ENCODE measurements at places on chromosomes 4 and X.

DNA sequence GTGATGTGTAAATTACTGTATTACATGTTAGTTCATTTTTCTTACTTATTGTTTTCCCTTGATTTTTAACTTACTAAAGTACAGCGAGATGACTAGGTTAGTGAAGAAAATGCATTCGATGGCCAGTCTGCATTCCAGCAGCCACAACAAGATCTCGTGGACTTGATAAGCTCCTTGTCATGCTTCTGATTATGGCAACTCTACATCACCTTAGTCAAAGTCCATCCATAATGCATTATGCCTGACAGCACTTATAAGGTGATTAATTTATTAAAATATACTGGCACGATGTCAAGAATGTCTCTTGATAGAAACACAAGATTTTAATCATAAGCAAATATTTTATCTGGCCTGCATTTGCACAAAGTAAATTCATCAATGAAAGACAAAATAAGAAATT, 109.9 kb upstream of the NAP1L5 start:
- no peak for DNase-seq

GRCh38 chr4:125097729-125098128, 217.0 kb upstream of the FAT4 start:
- no peak for DNase-seq

GRCh38 chr4:154208424-154208823, 283.2 kb downstream of the DCHS2 start:
- DNase-seq = no peak

- no peak for DNase-seq
Observed at GRCh38 chr4:170651786-170652185, 562.0 kb upstream of the AADAT start.

DNA sequence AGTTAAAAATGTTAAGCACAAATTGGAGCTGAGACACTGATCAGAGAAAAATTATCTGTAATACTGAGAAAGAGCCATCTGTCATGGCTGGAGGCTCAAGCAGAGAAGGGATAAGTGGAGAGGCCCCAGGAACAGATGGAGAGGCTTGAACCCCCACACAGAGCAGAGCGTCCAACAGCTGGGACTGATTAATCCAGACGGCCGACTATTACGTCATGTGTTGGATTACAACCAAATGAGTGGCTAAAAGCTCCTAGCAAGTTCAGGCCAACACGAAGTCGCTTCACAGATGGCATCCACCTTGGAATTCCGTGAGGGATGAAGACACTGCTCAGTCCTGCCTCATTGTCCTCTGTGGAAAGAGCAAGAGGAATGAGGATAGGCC, 57.7 kb upstream of the ATXN3L start:
- DNase-seq = no peak

GRCh38 chrX:83008415-83008814, 499.7 kb upstream of the POU3F4 start:
- DNase-seq = no peak

- DNase-seq = peak; percentile 26
Observed at GRCh38 chrX:43657671-43658070, 1.6 kb downstream of the MAOA start.

DNA sequence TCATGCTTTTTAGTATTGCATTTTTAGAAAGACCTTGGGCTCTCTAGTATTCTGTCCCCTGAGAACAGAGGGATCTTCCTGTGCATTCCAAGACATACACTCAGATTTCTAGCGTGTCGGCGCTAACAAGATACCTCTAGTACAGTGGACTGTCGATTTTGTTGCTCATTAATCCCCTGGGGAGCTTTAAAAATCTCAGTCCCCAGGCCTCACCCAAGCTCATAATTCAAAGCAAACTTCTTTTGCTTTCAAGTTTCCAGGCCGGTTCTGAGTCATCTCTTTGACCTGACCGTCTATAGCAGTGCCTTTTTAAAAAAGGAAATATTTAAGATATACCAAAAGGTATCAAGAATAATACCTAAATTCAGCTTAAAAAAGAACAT, 137.0 kb downstream of the AMMECR1 start:
- DNase-seq = no peak

DNA sequence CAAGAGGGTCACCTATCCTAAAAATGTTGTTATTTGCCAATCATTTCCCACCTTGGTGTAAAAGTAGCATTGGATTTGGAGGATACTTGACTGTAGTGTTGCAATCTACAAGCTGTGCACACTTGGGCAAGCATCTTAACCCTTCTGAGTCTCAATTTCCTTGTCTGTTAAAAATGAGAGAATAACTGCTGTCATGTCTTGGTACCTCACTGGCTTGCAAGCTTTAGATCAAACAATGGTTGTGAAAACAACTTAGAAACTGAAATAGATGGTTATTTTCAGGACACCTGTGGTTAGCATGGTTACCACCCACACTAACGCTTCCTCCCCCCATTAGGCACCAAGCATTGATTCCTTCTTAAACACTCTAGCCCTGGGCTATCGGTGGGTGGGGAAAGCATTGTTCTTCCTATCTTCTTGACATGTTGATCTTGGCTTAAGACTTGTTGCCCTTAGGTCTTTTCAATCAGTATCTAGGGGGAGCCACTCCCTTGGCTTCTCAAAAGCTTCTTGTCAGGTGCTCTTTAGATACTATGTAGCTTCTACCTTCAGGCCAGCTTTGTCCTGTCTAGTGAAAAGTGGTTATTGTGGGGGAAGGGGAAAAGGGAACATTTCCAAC, 10.6 kb upstream of the AMOT start:
- DNase-seq = no peak

DNA sequence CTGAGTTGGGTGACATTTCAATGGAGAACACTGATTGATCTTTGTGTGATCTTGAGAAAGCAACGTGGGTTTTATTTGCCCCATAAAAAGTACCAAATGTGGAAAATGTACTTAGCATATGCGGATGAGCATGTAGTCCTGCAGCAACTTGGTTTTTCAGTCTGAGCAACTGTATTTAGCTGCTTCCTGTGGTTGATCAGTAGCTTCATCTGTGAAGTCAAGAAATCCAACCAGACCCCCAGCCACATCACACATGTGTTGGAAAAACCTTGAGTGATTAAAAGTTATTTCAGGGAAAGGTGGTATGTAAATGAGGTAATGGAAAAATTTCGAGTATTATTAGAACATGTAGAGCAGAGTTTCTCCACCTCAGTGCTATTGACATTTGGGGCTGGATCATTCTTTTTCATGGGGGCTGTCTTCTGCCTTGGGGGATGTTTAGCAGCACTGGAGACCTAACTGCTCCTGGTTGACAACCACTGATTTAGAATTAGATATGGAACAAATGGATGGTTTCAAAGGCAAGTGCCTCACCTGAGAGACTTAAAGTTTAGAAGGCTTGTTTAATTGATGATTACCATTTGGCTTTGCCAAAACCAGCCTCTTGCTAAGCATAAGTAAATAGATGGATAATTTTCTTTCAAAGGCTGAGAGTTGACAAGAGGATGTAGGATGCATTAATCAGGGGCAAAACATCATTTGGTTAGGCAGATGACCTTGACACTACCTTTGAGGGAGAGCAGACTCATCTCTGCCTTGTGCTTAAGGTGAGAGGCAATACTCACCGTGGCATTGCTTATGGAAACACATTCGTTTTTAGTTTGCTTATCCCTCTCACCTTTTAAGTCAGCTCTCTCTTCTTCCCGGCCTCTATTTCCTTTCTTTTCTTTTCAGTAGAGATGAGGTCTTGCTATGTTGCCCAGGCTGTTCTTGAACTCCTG, 193.0 kb upstream of the RPS6KA3 start:
- no peak for DNase-seq

DNA sequence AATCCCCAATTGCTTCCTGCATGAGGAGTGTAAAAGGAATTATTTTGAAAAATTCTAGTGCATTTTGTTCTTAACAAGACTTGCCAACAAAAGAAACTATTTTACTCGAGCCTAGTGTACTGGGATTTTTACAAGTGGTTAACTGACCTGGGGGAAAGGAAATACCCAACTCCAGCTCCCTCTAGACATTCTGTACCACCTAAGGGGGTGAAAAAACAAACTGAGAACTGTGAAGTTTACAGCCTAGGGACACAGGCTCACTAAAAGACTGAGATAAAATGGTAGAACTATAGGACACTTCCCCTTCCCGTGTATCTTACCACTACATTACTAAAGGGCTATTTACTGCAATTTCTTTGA, 2.6 kb upstream of the ADH5 start:
- DNase-seq = no peak

- no peak for DNase-seq
Observed at GRCh38 chr4:96093057-96093456, 253.2 kb downstream of the PDHA2 start.

GRCh38 chr4:2266181-2266580, 4.3 kb upstream of the MXD4 start:
- DNase-seq = no peak

DNA sequence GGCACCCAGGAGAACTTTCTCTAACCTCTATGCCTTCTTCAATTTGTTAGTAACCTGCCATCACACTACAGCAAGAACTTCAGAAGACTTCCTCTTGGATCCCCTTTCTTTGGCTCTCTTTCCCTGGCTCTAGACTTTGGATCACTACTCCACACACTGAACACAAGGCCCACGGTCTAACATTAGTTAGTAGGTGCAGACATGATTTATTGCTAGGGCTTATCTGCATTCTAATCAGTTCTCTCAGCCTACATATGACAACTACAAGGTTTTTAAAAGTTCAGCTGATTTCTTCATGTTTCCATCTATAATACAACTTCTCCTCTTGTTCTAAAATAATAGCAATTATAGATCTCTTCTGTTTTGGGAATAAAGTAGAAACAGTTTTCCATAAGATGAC, 209.1 kb upstream of the ANXA10 start:
- no peak for DNase-seq

DNA sequence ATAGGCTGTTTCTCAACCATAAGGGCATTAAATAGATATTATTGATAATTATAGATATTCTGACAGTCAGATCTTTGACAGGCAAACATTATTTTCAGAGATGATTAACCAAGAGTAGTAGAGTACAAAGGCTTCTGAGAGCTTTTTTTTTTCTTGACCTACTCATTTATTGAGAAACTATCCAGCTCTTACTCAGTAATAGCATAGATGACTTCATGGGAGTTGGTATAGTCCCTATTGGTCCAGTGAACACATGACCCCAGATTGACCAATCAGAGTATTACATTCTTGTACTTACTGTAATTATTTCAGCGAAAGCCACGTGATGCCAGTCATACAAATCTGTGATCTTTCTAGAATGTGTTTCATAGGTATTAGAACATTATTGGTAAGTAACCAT, 508.7 kb downstream of the FSTL5 start:
- DNase-seq = no peak

- no peak for DNase-seq
Observed at GRCh38 chr4:163237856-163238255, 71.2 kb upstream of the NAF1 start.

GRCh38 chrX:20857746-20858145, 516.5 kb upstream of the CNKSR2 start:
- DNase-seq = no peak

- no peak for DNase-seq
Observed at GRCh38 chr4:20960291-20960690, 260.0 kb downstream of the PACRGL start.

GRCh38 chr4:40736910-40737309, 12.8 kb upstream of the NSUN7 start:
- DNase-seq = peak; percentile 69

DNA sequence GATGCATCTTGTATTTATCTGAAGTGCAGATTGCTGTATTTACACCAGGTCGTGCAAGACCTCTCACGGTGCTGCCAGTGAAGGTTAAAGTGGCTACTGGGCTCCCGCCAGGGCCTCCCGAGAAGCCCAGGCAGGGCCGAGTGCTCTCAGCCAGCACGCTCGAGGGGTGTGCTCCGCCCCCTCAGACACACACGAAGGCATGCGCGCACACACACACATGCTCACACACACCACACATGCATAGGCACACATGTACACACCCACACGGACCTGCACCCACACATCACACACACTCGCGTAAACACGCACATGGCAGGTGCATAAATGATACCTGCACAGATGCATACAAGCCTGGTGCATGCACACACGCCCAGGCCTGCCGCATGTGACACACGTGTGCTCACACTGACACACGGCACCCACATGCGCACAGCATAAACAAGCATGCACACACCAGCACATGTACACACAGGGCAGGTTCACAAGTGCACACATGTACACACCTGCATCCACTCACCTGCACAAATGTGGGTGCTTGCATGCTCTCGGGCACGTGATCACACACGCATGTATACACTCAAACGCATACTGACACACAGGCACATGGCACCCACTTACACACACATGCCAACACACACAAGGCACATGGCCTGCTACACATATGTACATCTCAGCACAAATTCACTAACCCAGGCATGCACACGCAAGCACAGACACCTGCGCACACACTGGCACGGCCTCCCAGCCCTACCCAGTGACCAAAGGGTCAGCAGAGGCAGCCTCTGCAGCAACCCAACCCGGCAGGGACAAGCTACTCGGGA, 71.6 kb downstream of the FAM53A start:
- no peak for DNase-seq

- no peak for DNase-seq
Observed at GRCh38 chr4:4995908-4996265, 23.4 kb downstream of the CYTL1 start.

GRCh38 chr4:182748949-182749348, 168.2 kb downstream of the DCTD start:
- DNase-seq = no peak

- peak; percentile 40 for DNase-seq
Observed at GRCh38 chrX:109782994-109783700, 50.1 kb upstream of the ACSL4 start.
